ENCODE measurements at places on chromosomes 5 and 9.

- DNase-seq: peak; percentile 69
Observed at GRCh38 chr9:4964540-4964939, 20.5 kb upstream of the JAK2 start.

DNA sequence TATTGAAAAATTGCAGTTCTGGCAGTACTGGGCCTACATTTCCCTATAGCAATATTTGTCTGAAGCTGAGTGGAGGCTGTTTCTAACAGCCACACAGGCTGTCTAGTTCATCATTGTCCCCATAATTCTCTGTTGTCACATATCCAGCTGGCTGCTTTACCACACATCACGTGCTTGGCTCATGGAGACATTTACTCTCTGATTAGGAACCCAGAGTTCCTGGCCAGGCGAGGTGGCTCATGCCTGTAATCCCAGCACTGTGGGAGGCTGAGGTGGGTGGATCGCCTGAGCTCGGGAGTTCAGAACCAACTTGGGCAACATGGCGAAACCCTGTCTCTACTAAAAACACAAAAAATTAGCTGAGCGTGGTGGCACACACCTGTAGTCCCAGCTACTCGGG is 81.4 kb downstream of the PGM5 start:
- DNase-seq: no peak

DNA sequence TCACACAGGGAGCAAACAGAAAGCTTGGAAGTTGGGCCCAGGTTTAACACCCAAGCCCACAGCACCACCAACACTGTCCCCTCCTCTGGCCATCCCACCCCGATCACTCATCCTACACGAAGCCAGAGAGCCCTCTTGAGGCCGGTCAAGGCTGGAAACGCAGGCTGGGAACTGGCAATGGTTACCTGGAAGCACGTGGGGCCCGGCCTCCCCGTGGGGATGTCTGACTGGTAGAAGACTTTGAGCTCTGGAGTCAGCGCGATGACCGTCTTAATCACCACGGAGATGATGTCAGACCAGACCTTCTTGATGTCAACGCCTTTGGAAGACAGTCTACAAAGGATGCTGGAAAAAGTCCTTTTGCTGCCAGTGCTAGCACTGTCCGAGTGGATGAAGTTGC is 104.1 kb downstream of the TTLL11 start:
- peak; percentile 70 for DNase-seq

DNA sequence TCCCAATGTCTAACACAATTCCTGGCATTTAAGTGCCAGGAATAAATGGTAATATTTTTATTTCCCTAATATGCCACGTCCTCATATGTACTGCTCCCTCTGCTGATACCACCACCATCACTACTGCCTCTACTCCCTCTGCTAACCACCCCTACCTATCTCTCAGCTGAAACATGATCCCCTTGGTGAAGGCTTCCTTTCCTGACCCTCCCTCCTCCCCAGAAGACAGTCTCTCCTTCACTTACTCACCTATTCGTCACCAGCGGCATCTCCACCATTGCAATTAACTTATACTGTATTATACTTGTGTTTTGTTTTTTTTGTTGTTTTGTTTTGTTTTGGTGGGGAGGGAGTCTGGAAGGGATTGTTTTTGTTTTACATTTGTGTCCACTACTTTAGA is 4.8 kb downstream of the DENND1A start:
- DNase-seq: no peak

DNA sequence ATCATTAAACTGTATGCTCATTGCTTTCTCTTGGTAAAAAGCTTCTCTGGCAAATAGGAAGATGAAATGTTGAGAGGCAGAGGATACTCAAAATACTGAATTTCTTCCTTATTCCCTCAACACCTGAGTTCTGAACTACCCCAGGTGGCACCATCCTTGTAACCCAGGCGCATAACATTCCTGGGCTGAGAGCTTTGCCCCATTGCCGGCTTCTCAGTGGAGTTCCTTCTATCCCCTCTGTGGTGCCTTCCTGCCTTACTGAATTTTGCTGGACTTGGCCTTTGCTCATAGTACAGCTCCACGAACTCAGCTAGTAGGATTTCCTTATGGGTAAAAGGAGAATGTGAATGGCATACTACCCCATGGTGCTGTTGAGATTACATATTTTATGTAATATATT is 54.7 kb downstream of the BASP1 start:
- DNase-seq: no peak

DNA sequence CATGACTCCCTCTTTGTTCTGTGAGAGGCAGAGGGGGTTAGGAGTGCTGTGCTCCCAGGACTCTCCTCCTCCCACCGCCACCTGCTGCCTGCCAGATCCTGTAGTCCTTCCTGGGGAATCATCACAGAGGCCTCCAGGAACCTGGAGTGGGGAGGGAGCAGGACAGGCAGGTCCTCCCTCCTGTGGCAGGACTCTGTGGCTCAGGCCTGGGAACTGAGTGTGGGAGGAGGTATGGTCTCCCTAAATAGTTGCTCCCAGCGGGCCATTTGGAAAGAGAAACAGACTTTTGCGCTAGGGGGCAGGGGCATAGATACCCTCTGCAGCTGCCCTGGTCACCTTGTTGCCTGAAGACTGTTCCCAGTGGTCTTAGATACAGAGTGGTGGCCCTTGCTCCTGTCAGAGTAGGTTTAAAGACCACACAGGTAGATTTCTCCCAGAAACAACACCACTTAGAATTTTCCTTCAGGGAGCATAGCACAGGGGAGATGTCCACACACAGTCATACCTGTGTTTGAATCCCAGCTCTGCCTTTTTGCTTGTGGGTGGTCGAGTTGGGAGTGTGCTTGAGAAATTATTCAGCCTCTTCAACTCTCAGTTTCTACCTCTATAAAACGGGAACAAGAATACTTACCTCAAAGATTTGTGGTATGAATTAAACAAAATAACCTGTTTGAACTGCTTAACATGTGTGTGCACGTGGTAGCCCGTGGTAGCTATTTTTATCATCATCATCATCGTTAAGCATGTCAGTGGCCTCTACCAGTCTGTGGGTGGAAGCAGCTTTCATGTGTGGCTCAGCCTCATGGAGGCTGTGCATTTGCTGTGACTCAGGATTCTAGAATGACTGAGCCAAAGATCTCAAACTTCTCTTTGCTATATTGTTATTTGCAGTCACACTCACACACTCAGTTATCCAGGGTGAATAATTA is 55.8 kb downstream of the SLC22A5 start:
- no peak for DNase-seq

DNA sequence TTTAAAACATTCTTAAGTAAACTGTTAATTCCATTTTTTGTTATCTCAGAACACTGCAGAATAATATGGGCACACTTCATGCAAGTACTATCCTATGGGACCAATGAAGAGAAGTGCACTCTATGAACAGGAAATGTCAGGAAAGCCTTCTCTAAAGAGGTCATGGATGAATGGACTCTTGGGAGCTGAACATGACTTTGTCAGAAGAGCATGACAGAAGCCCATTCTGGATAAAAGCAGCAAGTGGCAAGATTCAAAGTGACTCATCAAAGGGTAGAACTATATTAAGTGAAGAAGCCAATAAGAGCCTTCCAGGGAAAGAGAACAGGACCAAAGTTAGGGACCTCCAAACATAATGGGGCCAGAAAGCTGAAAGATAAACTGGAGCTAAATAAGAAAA is 94.0 kb downstream of the RAPGEF6 start:
- DNase-seq: no peak

DNA sequence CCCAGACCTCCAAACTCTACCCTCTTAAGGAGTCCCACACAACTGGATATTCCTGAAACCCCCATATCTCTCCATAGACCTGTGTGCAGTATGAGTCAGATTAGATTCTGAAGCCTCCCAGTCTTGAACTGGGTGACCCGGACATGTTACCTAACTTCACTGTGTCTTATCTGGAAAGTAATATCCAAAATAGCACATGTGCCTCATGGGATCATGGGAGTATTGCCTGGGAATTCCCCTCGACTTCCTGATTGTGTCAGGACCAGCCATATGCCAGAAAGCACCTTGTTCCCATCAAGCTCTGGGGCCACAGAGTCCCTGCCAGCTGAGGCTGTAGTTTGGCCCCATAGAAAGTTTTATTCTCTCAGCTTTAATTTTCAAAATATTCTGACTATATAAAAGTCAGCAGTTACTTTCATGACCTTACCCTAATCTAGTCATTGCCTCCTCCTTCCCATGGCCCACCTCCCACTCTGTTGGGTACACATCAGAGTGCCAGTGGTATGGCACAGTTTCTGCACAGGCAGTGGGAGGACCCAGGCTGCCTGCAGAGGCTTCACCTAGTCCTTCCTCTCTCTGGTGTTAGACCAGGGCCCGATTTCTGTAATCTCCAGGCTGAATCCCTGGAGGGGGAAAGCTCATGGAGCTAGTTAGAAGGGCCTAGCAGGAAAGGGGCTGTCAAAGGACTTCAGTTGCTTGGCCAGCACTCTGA is 19.5 kb upstream of the B4GALT1 start:
- no peak for DNase-seq

DNA sequence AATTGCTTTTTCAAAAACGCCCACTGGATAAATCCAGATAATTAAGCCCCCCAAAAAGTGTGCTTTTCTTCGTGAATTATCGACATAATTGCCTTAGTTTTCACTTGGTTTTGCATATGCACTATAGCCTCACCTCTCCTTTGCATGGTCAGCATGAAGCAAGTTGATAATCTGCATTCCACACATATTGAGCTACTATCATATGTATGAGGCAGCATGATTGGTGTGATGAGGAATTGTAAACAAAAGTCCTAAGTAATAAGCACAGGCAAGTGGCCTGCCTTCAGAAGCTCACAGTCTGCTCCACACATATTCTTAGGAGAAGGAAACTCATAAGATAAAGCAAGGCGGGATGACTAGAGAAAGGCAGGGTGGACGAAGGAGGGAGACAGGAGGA is 33.8 kb downstream of the MED10 start:
- DNase-seq: no peak

DNA sequence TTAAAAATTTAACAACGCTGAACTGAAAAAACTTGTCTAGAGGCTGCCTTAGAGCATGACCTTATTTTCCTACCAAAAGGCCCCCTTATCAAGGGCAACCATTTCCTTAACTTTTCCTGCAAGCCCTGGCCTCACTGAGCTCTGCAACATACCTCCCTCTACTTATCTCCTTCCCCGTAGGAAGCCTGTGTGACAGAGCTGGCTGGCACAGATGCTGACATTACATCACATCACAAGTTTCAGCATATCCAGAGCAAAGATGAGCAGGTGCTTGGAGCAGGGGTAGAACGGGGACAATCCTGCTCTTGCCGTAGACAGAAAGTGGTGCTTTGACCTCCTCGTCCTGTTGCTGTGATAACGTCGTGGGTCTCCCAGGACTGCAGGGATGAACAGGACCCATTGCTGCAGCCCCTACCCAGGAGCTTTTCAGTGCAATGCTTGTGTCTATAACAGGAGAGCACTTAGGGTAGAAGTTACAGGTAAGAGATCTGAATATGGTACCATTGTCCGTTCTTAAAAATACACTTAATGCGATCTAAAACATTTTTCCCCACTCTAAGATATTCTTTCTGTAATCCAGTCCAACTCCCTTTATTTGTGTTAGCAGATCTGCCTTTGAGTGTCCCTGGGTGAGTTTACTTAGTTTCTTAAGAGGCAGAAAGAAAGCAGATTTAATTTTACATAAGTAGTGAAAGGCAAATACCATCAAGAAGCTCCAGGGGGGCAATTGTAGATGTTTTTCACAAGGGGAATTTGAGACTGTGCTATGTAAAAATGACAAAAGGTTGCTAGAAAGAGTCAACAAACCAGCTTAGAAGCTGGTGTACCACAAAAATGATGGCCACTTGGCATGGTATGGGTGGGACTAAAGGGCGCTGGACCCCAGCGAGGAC is 101.9 kb upstream of the EFNA5 start:
- peak; percentile 17 for DNase-seq

GRCh38 chr9:80883426-80883825 is 805.9 kb downstream of the TLE1 start:
- DNase-seq: no peak

DNA sequence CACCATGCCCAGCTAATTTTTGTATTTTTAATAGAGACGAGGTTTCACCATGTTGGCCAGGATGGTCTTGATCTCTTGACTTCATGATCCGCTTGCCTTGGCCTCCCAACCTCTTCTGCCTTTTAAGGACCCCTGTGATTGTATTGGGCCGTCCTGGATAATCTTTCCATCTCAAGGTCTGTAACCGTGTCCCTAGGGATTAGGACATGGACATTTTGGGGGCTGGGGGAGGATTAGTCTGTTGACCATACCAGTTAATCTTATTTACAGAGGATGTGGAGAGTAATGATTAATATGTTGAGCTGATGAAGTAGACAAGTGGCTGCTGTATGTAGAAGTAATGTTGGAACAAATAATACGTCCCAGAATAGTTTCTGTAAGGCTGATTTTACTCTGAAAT is 23.1 kb downstream of the LNPEP start:
- no peak for DNase-seq

GRCh38 chr5:132489051-132489770 is 1.4 kb downstream of the IRF1 start:
- no peak for DNase-seq

- no peak for DNase-seq
Observed at GRCh38 chr5:18660511-18660910, 1026.3 kb downstream of the TAF11L14 start.

DNA sequence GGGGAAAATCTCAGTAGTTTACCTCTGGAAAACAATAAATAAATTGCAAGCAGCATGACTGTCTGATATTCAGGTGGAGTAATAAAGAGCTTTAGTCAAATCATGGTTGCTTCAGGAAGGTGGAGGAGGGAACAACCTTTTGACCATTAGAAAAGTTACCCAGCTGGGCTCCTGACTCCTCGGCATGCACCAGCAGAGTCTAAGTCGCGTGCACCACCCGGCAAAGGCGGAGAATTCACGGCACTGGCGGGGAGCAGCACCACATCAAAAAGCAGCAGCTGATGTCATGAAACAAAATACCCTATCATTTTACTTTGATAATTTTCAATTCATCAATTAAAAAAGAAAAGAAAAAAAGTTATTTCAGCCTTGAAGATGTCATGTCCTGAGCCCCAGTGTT is 34.6 kb downstream of the EBF1 start:
- no peak for DNase-seq

DNA sequence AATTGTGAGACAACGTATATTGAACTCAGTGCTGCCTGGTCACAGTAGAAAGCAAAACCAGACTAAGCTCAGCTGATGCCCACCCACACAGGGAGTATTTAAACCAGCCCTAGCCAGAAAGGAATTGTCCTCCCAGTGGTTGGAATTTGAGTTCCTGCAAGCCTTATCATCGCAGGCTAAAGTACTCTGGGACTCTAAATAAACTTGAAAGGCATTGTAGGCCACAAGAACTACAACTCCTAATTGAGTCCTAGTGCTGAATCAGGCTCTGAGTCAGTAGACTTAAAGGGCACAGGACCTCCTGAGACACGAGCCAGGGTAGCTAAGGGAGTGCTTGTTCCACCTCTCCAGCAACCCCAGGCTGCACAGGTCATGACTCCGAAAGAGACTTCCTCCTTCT is 171.4 kb downstream of the MCTP1 start:
- DNase-seq: peak; percentile 45

DNA sequence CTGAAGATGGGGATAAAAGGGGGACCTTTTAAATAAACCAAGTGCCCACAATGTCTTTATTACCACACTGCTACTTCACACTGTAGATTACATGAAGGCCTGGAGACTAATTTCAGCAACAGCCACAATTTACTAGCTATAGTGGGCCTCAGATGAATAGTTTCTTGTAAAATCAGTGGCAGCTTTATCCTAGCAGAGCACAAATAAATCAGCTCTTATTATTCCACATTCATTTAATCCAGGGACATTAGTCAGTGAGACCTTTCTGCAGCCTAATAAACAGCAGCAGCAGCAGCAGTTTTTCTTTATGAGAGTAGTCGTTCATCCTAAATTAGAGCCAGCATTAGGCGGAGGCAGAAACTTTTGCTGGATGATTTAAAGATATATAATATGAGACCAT is 542.3 kb downstream of the PSAT1 start:
- no peak for DNase-seq
